ENCODE measurements at places on chromosomes 12 and 14.

DNA sequence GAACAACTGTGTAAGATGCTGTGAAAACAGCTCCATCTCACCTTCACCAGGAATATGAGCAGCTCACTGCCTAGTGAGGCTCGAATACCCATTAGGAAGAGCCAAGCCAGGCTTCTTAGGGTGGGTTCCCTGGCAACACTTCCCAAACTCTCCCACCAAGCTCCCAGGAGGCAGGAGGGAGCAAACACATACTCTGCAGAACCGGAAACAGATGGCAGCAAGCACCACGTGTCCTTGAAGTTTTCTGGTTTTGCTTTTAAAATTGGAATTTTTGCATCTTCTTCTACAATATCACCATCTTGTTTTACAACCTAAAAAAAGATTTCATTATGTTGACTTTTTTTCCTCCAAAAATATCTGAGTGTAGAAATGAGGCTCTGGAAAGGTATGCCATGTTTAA lies 186.7 kb downstream of the ZFP36L1 start:
- DNase-seq: no peak

DNA sequence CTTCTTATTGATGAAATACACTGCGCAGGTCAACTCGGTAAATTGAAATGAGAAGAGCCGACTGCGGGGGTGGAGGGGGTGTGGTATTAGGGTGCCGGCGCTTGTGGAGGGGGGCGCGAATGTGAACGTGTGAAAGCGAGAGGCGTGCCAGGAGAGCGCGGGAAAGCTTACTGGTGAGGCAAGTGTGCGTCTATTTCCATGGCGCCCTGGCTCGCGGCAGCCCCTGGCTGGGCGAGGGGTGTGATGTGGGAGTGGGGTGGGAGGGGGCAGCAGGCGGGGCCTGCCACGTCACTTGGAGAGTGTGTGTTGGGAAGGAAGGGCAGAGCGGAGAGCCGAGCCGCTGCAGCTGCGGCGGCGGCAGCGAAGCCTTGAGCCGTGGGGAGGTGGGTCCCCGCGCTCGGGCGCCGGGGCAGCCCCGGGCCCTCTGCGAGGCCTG lies 88.8 kb downstream of the GALNT8 start:
- peak; percentile 13 for DNase-seq

DNA sequence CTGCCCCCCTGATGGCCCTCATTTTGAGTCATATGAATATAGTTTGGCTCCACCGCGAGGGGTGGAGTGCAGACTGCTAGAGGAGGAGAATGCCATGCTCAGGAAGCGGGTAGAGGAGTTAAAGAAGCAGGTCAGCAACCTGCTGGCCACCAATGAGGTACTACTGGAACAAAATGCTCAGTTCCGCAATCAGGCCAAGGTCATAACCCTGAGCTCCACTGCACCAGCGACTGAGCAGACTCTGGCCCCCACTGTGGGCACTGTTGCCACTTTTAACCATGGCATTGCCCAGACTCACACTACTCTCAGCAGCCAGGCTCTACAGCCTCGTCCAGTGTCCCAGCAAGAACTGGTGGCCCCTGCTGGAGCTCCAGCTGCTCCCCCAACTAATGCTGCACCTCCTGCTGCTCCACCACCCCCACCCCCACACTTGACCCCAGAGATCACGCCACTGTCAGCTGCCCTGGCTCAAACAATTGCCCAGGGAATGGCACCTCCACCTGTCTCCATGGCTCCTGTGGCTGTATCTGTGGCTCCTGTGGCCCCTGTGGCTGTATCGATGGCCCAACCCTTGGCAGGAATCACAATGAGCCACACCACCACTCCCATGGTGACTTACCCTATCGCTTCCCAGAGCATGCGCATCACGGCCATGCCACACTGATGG lies 3.3 kb downstream of the ZC3H10 start:
- no peak for DNase-seq

DNA sequence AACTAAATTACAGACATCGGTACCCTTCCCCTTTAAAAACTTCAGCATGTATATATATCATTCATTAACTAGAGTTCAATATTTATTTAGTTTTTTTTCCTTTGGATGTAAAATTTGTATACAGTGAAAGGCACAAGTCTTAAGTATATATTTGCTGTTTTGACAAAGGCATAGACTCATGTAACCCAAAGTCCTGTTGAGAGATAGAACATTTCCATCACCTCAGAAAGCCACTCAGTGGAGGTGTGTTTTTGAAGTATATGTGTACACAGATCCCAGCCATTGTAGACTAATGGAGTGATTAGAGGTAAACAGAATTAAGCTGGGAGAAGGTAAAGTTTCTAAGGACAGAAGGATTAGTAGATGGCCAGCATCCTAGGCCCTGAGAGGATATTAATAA lies 15.4 kb downstream of the RDH12 start:
- no peak for DNase-seq

DNA sequence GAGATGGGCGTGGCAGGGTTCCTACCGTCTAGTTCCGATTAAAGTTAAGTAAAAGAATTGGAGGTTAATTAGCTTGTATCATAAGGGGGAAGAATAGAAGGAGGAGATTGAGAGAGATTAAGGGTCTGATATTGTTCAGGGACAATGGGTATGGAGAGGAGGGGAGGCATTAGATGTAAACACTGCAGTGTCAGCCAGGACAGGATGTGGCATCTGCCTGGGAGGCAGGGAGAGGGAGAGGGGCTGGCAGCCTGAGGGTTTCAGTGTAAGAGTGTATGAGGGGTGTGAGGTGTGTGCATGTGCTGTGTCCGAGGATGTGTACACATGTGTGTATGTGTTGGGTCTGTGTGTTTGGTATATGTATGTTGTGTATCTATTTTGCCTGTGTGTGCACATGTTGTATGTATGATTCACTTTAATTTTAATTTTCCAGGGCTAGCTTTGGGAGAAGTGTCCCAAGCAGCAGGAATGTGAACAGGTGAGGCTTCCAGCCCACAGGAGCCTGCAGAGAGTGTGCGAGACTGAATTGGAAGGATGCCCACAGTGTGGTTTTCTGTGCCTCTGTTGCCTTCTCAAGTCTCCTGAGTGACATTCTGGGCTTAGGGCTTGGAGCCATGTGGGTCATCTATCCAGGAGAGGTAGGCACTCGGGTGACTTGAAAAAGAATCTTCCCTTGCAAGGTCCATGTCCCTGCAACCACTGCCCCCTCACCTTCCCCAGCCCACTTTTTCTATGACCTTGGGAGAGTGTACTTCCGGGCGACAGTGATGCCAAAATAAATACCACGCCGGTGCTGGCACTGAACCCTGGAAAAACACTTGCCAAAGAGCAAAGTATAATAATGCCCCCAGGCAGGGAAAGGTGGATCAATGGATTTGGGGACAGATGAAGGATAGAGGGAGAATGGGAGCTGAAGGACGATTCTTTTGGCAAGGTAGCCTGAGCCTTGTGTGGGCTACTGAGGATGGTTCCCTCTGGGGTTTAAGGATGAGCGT lies 36.8 kb upstream of the DCD start:
- DNase-seq: no peak

DNA sequence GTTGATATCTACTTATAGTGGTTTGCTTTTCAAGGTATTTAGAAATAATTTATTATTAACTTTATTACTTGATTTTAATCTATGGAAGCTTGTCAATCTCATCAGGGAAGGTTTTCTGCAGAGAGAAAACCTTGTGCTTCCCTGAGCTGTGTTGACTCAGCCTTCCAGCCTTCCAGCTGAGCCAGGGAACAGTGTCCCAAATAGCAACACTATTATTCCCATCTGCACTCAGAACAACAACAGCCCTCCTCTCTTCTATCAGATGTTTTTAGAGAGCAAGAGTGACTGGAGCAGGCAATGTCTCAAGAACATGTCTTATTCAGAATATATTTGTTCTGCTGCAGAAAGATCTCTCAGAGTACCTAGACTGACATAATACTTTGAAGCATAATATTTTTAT lies 389.9 kb upstream of the GARIN6 start:
- DNase-seq: no peak

Measured in stimulated activated CD4-positive, alpha-beta T cell treated with anti-CD3 and anti-CD28 coated beads, Interleukin-4, amount 100 ng/mL, for 1 hour (primary cell).